ENCODE measurements at places on chromosomes 16 and 17. TPM values are rescaled to one million over a fixed set of nuclear protein-coding genes. Genes with fewer than 3 reads are reported as not detected.

GRCh38 chr17:12867726-12868125 is 78.4 kb downstream of the ARHGAP44 start:
- no peak for DNase-seq
- H3K27ac ChIP-seq = no peak overlapping the region
- no peaks in the 10 kb centered on the region for H3K36me3 ChIP-seq

DNA sequence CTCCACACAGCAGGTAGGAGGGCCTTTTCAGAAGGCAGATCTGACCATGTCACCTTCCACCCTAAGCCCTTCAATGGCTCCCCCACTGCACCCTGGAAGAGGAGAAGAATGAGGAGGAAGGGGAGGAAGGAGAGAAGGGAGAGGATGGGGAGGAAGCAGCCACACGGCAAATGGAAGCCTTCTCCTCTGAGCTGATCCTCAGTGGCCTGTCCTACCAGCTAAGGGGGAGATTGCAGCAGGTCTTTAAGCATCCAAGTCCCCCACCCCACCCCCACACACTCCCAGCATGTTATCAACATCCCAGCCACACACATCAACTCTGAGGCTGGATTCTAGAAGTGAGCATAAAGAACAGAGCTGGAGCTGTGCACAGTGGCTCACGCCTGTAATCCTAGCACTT is 46.2 kb upstream of the RBFOX3 start:
- H3K27ac ChIP-seq = no peak overlapping the region
- H3K36me3 ChIP-seq = no peaks in the 10 kb centered on the region
- no peak for DNase-seq
- H3K4me1 ChIP-seq = no peaks in the 10 kb centered on the region
- peaks cover 49% of the 10 kb centered on the region for H3K27me3 ChIP-seq

DNA sequence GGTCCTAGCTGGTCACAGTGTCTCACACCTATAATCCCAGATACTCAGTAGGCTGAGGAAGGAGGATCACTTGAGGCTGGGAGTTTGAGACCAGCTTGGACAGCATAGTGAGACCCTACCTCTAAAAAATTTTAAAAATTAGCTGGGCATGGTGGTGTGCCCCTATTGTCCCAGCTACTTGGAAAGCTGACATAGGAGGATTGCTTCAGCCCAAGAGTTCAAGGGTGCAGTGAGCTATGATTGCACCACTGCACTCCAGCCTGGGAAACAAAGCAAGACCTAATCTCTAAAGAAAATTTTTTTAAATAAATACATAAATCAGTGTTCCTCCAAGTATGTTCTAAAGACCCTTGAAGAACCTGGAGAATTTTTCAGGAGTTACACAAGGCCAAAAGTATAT is 50.6 kb upstream of the GNAO1 start:
- no peaks in the 10 kb centered on the region for H3K27me3 ChIP-seq
- H3K4me1 ChIP-seq = no peaks in the 10 kb centered on the region
- no peak overlapping the region for H3K4me3 ChIP-seq
- DNase-seq = no peak

GRCh38 chr17:66717641-66718058 is 117.3 kb upstream of the CACNG5 start:
- no peak for DNase-seq
- no peak overlapping the region for H3K4me3 ChIP-seq
- H3K27ac ChIP-seq = no peak overlapping the region
- peaks cover 4% of the 10 kb centered on the region for H3K4me1 ChIP-seq
- H3K36me3 ChIP-seq = no peaks in the 10 kb centered on the region

DNA sequence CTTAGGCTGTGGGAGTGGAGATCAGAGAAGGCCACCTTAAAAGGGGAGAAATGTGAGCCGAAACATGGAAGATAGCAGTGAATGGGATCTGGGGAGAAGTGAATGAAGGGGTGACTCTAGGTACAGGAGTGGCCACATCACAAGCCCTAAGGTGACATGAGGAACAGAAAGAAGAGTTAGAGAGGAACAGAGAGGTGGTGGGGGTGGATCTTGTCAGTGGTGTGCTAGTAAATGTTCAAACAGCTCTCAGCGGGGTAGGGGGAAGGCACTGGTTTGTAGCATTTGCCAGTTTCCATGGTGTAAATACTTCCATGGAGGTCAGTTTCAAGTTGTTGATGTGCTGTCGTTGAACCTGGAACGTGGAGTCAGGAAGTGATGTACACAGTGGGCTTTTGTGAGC is 90.8 kb downstream of the SDR42E1 start:
- H3K4me1 ChIP-seq = no peaks in the 10 kb centered on the region
- no peak overlapping the region for H3K27ac ChIP-seq
- no peaks in the 10 kb centered on the region for H3K36me3 ChIP-seq
- no peak overlapping the region for H3K4me3 ChIP-seq
- DNase-seq = no peak

GRCh38 chr16:56327929-56328258 is 97.5 kb downstream of the AMFR start:
- H3K4me1 ChIP-seq = peaks cover 5% of the 10 kb centered on the region
- H3K27me3 ChIP-seq = no peaks in the 10 kb centered on the region
- no peak for DNase-seq
- H3K4me3 ChIP-seq = no peak overlapping the region
- no peaks in the 10 kb centered on the region for H3K36me3 ChIP-seq

DNA sequence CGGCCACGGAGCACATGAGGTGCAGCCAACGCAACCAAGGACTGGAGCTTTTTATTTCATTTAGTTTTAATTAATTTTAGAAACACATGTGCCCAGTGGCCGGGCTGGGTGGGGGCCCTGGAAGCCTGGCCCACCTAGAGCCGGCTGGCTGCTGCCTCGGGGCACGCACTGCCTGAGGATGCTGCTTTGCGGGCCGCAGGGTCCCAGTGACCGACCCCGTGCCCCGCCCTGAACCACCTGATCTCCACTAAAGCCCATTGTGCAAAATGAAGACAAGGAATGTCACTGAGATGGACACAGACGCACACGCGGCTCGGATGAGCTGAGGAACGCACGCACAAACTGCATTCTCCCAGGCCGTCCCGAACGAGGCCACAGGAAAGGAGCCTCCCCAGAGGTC is 39.6 kb downstream of the LMF1 start:
- no peak overlapping the region for H3K4me3 ChIP-seq
- no peak overlapping the region for H3K27ac ChIP-seq
- DNase-seq = no peak
- no peaks in the 10 kb centered on the region for H3K4me1 ChIP-seq

DNA sequence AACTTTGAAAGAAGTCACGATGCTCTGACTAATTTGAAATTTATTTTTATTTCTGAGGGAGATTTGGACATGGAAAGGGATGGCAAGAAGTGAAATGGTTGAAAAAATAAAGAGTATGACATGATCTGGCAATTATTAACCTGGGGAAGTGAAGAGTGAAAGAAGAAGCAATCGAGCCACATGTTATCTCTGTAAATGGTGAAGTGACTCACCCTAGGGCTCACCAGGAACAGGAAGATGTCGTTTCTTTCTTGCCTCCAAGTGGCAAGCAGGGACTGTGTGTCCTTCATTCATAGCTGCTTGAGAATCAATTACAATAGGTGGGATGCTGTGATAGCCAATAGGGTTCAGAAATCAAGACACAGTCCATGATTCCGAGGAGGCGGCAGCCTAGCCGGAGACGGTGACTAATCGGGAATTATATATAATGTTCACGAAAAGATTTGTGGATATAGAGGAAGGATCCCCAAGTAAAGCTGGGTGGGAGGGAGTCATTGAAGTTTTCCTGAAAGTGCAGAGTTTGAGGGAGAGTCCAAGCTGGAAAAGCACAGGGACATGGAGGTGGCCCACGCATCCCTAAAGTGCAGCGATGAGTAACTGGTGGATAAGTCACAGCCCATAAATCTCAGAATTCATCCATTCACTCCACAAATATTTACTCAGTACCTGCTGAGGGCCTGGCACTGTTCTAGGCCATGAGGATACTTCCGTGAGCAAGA is 18.2 kb upstream of the KRT20 start:
- no peak for DNase-seq
- no peak overlapping the region for H3K4me3 ChIP-seq
- H3K27me3 ChIP-seq = no peaks in the 10 kb centered on the region
- H3K4me1 ChIP-seq = no peaks in the 10 kb centered on the region

DNA sequence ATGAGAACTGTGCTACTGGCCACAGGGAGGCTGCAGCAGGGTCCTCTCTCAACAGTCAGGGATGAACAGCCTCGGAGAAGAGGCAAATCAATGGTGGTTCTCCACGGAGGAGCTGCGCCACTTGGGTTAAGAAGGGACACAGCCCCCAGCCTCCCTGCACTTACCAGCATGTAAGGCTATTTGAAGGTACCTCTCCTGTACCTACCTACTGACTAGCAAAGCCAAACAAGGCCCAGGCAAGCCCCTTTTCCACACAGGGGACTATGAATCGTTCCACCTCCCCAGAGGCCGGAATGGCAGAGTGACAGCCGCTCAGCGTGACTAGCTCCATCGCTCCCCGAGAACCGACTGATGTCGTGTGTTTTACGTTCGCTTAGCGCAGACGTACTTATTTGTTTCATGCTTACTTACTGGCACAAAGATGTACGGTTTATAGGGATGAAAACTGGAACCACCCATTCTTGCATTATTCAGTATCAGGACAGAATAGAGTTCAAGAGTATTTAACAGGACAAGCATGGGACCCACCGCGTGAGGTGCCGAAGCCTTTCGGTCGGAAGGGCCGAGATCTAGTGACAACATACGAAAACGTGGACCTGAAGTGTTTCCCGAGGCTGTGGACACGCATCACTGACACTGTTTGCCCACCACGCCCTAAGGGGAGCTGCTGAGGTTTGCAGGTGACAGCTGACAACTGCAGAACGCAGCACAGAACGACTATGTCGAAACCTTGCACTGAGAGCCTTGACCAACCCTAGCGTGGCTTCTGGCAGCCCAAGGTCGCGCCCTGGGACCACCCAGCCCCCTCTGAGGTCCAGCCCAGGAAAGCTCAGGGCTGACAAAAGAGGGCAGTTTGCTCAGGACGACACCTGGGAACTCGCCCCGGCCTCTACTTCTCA is 1.0 kb downstream of the TEPSIN start:
- DNase-seq = no peak
- H3K4me3 ChIP-seq = peak overlapping the region; percentile 92
- peaks cover 35% of the 10 kb centered on the region for H3K4me1 ChIP-seq
- H3K36me3 ChIP-seq = no peaks in the 10 kb centered on the region

- H3K27me3 ChIP-seq = no peaks in the 10 kb centered on the region
- peaks cover 2% of the 10 kb centered on the region for H3K4me1 ChIP-seq
- no peaks in the 10 kb centered on the region for H3K36me3 ChIP-seq
- H3K4me3 ChIP-seq = no peak overlapping the region
- no peak overlapping the region for H3K27ac ChIP-seq
- no peak for DNase-seq
Observed at GRCh38 chr16:26747760-26748159, 319.0 kb upstream of the C16orf82 start.

GRCh38 chr16:66551348-66551759 is 1.0 kb upstream of the CKLF start:
- no peaks in the 10 kb centered on the region for H3K27me3 ChIP-seq
- H3K4me3 ChIP-seq = no peak overlapping the region
- H3K27ac ChIP-seq = no peak overlapping the region
- H3K4me1 ChIP-seq = peaks cover 59% of the 10 kb centered on the region

DNA sequence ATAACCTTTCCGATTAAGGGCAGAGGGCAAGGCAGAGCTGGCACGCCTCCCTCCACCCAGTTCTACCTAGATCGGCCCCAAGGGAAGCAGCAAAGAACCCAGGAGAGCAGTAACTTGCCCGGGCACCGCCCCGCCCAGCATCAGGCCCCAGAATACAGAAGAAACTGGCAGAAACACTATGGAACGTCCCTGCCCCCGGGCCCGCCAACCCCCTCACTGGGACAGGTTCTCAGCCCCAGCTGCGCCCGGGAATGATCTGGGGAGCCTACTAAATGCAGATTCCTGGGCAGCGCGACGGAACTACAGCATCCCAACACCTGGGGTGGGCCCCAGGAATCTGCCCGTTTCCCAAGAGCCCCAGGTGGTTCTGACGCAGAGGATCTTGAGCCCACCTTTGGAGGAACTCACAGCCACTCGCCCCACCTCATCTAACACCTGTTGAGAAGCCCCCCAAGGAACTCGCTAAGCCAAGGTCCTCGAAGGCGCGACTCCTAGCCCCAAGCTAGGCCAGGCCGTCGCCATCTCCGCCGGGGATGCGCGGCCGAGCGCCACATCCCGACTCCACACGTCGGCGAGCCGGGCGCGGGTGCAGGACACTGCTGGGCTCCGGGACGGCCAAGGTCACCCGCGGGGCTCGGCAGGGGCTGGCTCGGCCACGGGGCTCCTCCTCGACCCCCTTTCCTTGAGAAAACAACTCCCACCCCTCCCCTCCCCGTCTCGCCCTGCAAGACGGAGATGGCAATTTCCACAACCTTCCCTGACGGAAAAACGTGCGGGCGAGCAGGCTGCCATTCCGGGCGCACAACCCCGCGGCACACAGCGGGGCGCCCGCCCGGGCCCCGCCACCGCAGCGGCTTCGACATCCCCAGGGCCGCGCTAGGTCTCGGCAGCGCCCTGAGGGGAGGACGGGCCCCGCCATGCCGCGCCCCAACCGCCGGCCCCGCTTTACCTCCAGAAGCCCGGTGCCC is 913 bp downstream of the CDIP1 start:
- H3K4me3 ChIP-seq = peak overlapping the region; percentile 77
- H3K36me3 ChIP-seq = no peaks in the 10 kb centered on the region
- H3K27ac ChIP-seq = peak overlapping the region; percentile 91
- DNase-seq = peak; percentile 37

DNA sequence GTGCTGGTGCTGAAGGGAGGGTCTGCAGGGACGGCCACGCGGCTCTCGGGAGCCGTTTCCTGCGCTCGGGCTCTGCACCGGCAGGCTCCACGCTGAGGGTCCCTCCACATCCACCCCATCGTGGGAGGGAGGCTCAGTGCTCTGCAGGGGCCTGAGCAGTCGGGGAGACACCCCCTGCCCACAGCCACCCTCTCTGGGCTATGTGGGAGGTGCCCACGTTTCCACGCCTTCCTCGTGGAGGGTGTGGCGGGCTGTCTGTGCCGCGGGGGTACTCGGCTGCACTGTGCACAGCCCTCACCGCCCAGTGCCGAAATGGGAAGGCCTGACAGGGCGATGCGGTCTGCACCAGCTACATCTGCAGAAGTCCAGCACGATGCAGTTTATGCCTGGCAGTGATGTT is 25.5 kb upstream of the ZNF750 start:
- H3K36me3 ChIP-seq = no peaks in the 10 kb centered on the region
- no peaks in the 10 kb centered on the region for H3K27me3 ChIP-seq
- DNase-seq = no peak
- H3K27ac ChIP-seq = no peak overlapping the region

- peaks cover 5% of the 10 kb centered on the region for H3K4me1 ChIP-seq
- no peak for DNase-seq
Observed at GRCh38 chr17:59651346-59651745, 31.7 kb downstream of the CLTC start.

CD300LD gene
- total RNA-seq = not detected

BCL6B gene
- total RNA-seq = 35.4 TPM

KRT33B gene
- total RNA-seq = not detected

HSD11B2 gene
- not detected for total RNA-seq

SYT17 gene
- 1.1 TPM for total RNA-seq

TMEM220 gene
- 8.3 TPM for total RNA-seq
